ENCODE measurements at places on chromosomes 11 and 22. TPM values are rescaled to one million over a fixed set of nuclear protein-coding genes. Genes with fewer than 3 reads are reported as not detected.

GRCh38 chr11:90288212-90288821, 65.5 kb upstream of the CHORDC1 start:
- DNase-seq = no peak

The GPR83 gene
- total RNA-seq = not detected

DNA sequence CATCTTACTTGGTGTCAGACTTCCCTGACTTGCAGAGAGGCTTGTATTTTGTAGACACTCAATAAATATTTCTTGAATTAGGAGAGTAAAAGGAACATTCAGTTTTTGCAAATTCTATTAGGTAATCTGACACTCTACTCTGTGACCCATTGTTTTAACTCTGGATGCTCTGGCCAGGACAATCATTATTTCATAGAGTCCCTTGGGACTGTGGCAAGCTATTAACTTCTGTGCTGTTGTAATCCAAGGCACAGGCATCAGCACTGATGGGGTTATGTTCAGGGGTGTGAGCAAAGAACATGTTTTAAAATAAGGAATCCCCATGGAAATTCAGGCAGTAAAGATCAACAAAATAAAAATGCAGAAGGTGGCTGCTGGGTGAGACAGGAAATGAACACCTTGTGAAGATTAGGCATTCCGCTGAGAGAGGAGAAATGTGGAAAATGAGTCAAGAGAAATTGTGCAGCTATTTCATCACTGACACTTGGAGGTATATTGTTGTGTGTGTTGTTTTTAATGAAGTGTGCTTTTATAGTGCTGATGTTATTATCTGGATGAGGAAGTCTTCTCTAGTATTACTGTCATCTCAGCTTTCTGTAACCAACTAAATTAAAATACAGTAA, 175.2 kb downstream of the WNT11 start:
- DNase-seq = no peak

- DNase-seq = peak; percentile 46
Observed at GRCh38 chr11:62547691-62548281, 1.2 kb upstream of the AHNAK start.

The MMP13 gene
- 6.5 TPM for total RNA-seq

GRCh38 chr11:40227730-40228129, 1231.7 kb downstream of the LRRC4C start:
- DNase-seq = no peak

The IGLL1 gene
- not detected for total RNA-seq

The SLC25A45 gene
- total RNA-seq = 11.7 TPM

GRCh38 chr22:37782340-37783168, 25.2 kb upstream of the GCAT start:
- DNase-seq = no peak

The KRTAP5-1 gene
- not detected for total RNA-seq

DNA sequence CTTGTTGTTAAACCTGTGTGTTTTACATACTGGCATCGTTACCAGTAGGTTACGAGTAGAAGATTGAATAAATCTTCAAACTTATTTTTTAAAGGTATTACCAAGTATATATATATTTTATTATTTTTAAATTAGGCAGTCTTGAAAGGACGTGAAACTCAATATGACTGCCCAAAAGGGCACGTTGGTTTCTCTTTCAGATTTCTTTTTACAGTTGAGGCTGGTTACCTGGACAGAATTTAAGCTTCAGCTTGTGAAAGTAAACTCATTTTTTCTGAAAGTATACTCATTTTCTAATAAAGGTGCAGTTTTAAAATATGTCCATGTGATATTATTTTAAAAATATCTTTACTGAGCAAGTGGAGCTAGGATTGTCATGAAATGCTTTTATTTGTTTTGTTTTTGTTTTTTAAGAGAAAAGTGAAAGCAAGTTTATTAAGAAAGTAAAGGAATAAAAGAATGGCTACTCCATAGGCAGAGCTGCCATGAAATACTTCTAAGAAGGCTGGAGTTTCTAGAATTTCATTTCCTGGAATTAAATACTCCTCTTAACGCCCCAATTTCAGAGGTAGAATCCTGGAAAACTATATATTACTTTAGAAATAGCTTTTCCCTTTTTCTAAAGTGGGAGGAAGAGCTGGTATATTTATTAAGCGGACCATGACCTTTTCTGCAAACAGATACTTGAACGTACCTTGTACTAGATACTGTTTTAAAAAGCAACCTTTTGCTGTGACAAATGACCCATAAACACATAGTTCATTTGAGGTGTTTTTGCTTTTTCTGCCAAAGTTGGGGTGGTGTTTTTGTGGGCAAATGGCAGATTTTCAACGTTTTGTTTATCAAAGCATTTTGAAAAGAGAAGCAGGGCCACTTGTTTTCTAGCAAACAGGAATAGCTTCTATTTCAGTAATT, 1.9 kb downstream of the FBXO7 start:
- no peak for DNase-seq

- peak; percentile 52 for DNase-seq
Observed at GRCh38 chr22:29308791-29309262, 2.4 kb downstream of the GAS2L1 start.

DNA sequence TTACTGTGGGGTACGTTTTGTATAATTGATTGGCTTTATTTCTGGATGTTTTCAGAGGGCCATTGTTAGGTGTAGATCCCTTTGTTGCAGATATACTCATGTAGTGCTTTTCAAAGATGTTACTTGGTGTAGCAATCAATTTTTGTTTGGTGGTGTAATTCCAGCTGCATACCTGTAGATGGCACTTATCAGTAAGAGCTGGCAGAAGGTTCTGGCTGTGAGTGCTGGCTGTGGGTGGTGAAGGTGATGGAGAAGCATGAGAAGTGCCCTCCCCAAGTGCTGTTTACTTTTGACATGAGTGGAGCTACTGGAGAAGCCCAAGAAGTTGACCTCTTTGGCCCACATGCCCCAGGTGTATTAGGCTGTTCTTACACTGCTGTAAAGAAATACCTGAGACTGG, 1074.9 kb downstream of the FAM181B start:
- no peak for DNase-seq

- no peak for DNase-seq
Observed at GRCh38 chr11:83403691-83404389, 117.7 kb upstream of the CCDC90B start.

DNA sequence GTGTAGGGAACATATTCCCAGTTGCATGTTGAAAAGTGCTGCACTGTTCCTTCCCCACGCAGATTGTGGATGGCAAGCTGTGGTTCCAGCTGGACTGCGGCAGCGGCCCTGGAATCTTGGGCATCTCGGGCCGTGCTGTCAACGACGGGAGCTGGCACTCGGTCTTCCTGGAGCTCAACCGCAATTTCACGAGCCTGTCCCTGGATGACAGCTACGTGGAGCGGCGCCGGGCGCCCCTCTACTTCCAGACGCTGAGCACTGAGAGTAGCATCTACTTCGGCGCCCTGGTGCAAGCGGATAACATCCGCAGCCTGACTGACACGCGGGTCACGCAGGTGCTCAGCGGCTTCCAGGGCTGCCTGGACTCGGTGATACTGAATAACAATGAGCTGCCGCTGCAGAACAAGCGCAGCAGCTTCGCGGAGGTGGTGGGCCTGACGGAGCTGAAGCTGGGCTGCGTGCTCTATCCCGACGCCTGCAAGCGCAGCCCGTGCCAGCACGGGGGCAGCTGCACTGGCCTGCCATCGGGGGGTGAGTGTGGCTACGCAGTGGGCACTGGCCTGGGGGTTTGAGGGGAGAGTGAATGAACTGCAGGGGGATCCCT, 102.7 kb upstream of the MTNR1B start:
- no peak for DNase-seq
